ENCODE measurements at places on chromosomes 16 and 17. TPM values are rescaled to one million over a fixed set of nuclear protein-coding genes. Genes with fewer than 3 reads are reported as not detected.

Gene NT5M
- polyA plus RNA-seq, result 0.23 TPM

DNA sequence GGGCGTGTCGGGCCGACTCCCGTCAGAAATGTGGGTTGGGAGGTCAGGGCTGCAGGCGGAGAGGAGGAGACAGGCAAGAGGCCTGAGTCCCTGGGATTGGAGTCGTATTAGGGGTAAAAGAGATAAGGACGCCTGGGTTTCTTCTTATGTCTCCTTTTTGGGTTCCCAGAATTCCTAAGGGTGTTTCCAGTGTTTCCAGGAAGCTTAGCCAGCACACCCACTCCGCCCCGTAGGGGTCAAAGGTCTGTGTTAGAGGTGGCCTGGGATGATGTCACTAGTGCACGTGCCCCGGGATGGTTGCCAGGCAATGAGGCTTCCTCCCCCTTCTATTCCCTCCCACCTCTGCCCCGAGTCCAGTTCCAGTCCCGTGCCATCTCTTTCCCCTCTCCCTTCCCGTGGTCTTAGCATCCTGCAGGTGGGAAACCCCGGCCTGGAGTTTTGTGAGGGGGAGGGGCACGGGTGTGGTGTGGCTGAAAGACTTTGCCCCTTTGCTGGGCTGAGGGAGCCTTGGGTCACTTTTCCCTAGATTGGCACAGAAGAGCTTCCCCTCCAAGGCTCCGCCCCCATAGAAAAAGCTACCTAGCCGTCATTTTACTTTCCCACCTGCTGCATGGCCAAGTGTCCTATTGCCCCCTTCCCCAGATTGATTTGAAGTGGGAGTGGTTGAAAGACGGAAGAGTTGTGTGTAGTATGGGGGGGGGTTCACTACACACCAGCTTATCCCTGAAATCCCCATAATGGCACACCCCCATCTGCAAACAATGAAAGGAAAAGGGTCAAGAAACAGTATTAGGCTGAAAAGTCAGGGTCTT is 2.8 kb downstream of the KDM6B start:
- peak overlapping the region; percentile 72 for H3K4me3 ChIP-seq
- no peaks in the 10 kb centered on the region for H3K36me3 ChIP-seq
- H3K4me1 ChIP-seq, result peaks cover 78% of the 10 kb centered on the region
- peak overlapping the region; percentile 98 for H3K27ac ChIP-seq
- DNase-seq, result peak; percentile 91

DNA sequence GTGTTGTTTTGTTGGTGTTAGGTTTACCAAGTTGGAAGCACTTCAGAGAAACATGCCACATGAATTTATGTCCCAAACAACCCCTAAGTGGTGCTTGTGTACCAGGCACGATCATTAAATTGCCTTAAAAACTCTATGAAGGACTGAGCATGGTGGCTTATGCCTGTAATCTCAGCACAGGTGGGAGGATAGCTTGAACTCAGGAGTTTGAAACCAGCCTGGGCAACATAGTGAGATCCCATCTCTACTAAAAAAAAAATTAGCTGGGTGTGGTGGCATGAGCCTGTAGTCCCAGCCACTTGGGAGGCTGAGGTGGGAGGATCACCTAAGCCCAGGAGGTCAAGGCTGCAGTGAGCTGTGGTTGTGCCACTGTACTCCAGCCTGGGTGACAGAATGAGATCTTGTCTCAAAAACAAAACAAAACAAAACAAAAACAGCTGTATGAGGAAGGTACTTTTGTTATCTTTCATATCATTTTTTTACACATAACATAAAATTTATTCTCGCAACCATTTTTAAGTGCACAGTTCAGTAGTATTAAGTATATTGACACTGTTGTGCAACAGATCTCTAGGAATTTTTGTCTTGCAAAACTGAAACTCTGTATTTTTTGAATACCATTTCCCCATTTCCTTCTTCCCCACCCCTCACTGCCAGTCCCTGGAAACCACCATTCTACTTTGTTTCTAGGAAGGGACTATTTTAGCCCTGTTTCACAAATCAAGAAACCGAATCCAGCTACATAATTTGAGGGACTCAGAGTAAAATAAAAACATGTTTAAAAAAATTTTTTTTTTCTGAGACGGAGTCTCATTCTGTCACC is 14.3 kb upstream of the RBBP6 start:
- peak; percentile 33 for DNase-seq
- H3K4me3 ChIP-seq, result no peak overlapping the region
- no peaks in the 10 kb centered on the region for H3K36me3 ChIP-seq
- H3K27me3 ChIP-seq, result no peaks in the 10 kb centered on the region
- H3K4me1 ChIP-seq, result peaks cover 19% of the 10 kb centered on the region

DNA sequence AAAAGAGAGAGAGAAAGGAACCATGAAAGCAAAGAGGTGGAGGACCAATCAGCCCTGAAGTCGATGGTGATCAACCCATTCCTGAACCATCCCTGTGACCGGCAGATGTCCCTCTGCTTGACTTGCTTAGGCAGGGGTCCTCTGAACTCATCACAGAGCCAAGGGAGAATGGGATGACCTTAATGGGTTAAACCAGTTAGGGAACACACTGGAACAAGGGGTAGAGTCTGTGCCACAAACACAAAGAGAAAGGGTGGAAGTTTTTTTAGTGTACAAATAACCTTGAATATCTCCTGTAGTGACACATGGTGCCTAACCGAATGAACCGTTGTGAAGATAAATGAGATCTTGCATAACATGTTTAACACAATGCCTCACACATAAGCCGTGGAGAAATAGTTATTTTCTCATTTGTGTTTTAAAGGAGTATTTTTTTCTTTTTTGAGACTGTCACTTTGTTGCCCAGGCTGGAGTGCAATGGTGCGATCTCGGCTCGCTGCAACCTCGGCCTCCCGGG is 11.2 kb downstream of the NAA60 start:
- H3K36me3 ChIP-seq, result no peaks in the 10 kb centered on the region
- no peak overlapping the region for H3K4me3 ChIP-seq
- H3K27me3 ChIP-seq, result no peaks in the 10 kb centered on the region

GRCh38 chr17:41629826-41630670 is 5.7 kb upstream of the KRT17 start:
- no peak for DNase-seq
- no peak overlapping the region for H3K4me3 ChIP-seq
- no peaks in the 10 kb centered on the region for H3K4me1 ChIP-seq
- no peaks in the 10 kb centered on the region for H3K27me3 ChIP-seq
- no peak overlapping the region for H3K27ac ChIP-seq

- no peak for DNase-seq
- H3K27me3 ChIP-seq, result no peaks in the 10 kb centered on the region
- H3K4me3 ChIP-seq, result no peak overlapping the region
These were observed 2.0 kb upstream of the ORAI3 start for GRCh38 chr16:30946671-30947540.

DNA sequence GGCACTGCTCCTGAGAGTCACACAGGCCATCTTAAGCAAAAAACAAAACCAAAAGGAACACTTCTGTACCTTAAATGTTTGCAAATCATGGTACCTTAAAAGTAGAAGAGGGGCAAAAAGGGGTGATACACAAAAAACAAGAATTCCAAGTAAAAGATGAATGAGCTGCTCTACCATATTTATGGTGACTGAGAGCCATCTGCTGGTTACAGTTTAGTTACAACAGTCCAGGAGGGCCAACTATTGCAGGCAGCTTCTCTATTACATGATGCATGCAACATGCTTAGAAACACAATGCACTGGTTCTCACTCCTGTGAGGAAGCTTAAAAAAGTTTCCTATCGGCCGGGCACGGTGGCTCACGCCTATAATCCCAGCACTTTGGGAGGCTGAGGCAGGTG is 53.5 kb downstream of the STX8 start:
- H3K4me1 ChIP-seq, result no peaks in the 10 kb centered on the region
- no peaks in the 10 kb centered on the region for H3K36me3 ChIP-seq
- H3K27me3 ChIP-seq, result no peaks in the 10 kb centered on the region

GRCh38 chr17:38600906-38601305 is 4.8 kb downstream of the SRCIN1 start:
- no peak for DNase-seq
- peaks cover 76% of the 10 kb centered on the region for H3K27me3 ChIP-seq
- no peak overlapping the region for H3K27ac ChIP-seq
- H3K36me3 ChIP-seq, result no peaks in the 10 kb centered on the region

DNA sequence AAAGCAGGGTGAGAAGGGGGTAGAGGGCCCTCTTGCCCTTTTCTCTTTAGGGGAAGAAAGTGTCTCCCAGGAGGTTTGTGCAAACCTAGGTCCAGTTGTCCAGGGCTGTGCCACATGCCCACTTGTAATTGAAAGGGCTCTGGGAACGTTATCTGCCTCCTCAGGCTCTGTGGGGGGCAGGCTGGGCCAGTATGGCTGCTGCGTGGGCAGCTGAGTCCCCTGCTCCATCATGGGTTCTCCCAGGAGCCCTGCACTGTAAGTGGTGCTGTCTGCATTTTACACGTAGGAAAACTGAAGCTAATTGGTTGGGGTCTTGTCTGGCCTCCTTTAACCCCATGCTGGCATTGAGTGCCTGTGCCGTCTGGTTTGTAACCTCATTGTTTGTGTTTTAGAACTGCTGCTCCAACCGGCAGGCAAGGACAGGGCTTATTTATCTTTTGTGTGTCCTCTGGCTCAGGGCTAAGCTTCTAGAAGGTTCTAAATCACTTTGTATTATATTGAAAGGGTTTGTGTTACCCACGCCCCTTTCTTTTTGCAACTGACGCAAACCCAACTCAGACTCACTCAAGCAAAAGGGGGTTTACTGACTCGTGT is 117.7 kb upstream of the CIBAR2 start:
- H3K27me3 ChIP-seq, result peaks cover 16% of the 10 kb centered on the region
- no peak for DNase-seq
- no peaks in the 10 kb centered on the region for H3K36me3 ChIP-seq
- no peak overlapping the region for H3K27ac ChIP-seq

All from CD14-positive monocyte (primary cell).